ENCODE measurements at places on chromosomes 5 and 9. TPM values are rescaled to one million over a fixed set of nuclear protein-coding genes. Genes with fewer than 3 reads are reported as not detected.

Gene GMCL2
- not detected for total RNA-seq

Gene LAMC3
- total RNA-seq, result 2.4 TPM

Gene GTF2H2
- 34.2 TPM for total RNA-seq

Gene TMED7
- total RNA-seq, result 109 TPM

Gene STKLD1
- total RNA-seq, result 1.2 TPM

Gene IL13
- total RNA-seq, result not detected

Gene PCAT7
- total RNA-seq, result not detected

Gene SLC45A2
- total RNA-seq, result 0.41 TPM

Gene IL11RA
- total RNA-seq, result 5.3 TPM

Gene IFNA13
- total RNA-seq, result not detected

Gene SMIM32
- total RNA-seq, result 2.4 TPM

Gene CATSPER3
- total RNA-seq, result 0.82 TPM

Gene SOHLH1
- not detected for total RNA-seq

Gene C9orf50
- not detected for total RNA-seq

Gene GABRA1
- total RNA-seq, result 29.8 TPM

Gene ENHO
- total RNA-seq, result 53.4 TPM

Gene CMYA5
- total RNA-seq, result 0.82 TPM

Gene SLC6A18
- total RNA-seq, result not detected

Gene UBAP2
- 66.0 TPM for total RNA-seq

Gene ANKRA2
- 38.7 TPM for total RNA-seq

Gene LRRC26
- 0.41 TPM for total RNA-seq

Gene PCDHGC3
- 20.8 TPM for total RNA-seq

Gene DIPK1B
- 26.9 TPM for total RNA-seq

Gene SLC4A9
- total RNA-seq, result under 0.01 TPM

Gene MYOZ3
- 3.7 TPM for total RNA-seq

Gene C9orf153
- total RNA-seq, result not detected

Gene RNF180
- total RNA-seq, result 87.6 TPM

Gene PHPT1
- total RNA-seq, result 143 TPM

Gene LYRM7
- total RNA-seq, result 30.2 TPM

Gene TMC1
- total RNA-seq, result 0.82 TPM

Gene CLIC3
- total RNA-seq, result not detected

Gene NOXA1
- total RNA-seq, result 1.2 TPM

Gene CNTNAP3
- 29.3 TPM for total RNA-seq
